ENCODE measurements at places on chromosomes 1 and 21. TPM values are rescaled to one million over a fixed set of nuclear protein-coding genes. Genes with fewer than 3 reads are reported as not detected.

Gene TINAGL1
- total RNA-seq, result 0.67 TPM

GRCh38 chr1:232127190-232127589 is 500.6 kb downstream of the DISC1 start:
- DNase-seq, result peak; percentile 3
- H3K4me1 ChIP-seq, result no peaks in the 10 kb centered on the region
- H3K4me3 ChIP-seq, result no peak overlapping the region
- H3K36me3 ChIP-seq, result no peaks in the 10 kb centered on the region
- H3K27me3 ChIP-seq, result no peaks in the 10 kb centered on the region

Gene FAM163A
- not detected for total RNA-seq

Gene SDF4
- 152 TPM for total RNA-seq

Gene SPRR2F
- total RNA-seq, result 0.76 TPM

GRCh38 chr1:94031154-94031553 is 89.8 kb downstream of the ABCA4 start:
- peaks cover 10% of the 10 kb centered on the region for H3K27me3 ChIP-seq
- DNase-seq, result no peak
- H3K36me3 ChIP-seq, result no peaks in the 10 kb centered on the region
- H3K4me3 ChIP-seq, result no peak overlapping the region
- H3K4me1 ChIP-seq, result no peaks in the 10 kb centered on the region

GRCh38 chr1:233459470-233459945 is 132.0 kb downstream of the MAP3K21 start:
- no peak overlapping the region for H3K4me3 ChIP-seq
- DNase-seq, result no peak
- H3K36me3 ChIP-seq, result no peaks in the 10 kb centered on the region
- H3K4me1 ChIP-seq, result no peaks in the 10 kb centered on the region
- H3K27me3 ChIP-seq, result no peaks in the 10 kb centered on the region
- no peak overlapping the region for H3K27ac ChIP-seq

Gene PCNX2
- total RNA-seq, result 0.31 TPM

Gene NR1I3
- not detected for total RNA-seq

Gene ATP1A4
- total RNA-seq, result not detected

- H3K36me3 ChIP-seq, result no peaks in the 10 kb centered on the region
- no peak overlapping the region for H3K4me3 ChIP-seq
- H3K27ac ChIP-seq, result no peak overlapping the region
- no peaks in the 10 kb centered on the region for H3K4me1 ChIP-seq
- DNase-seq, result no peak
Observed at GRCh38 chr1:224819861-224820260, 109.6 kb upstream of the DNAH14 start.

DNA sequence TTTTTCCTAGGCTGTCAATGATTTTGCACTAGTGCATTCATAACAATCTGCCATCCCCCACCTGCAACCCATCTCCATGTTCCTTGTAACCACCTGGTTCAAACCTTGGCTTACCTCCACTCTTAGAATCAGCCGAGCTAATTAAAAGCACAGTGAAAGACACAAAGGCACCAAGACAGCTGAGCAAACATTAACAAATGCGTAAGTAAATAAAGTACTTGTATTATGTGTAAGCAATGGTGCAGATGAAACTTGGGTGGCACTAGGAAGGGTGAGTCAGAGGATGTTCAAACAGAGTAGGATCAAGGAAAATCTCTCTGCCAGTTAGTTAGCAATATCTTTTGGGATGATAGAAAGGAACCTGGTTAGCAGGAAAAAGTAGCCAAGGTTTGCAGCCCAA is 5.1 kb upstream of the FOXJ3 start:
- H3K4me3 ChIP-seq, result no peak overlapping the region
- no peak for DNase-seq
- peaks cover 9% of the 10 kb centered on the region for H3K4me1 ChIP-seq
- H3K27ac ChIP-seq, result no peak overlapping the region

Gene EEIG2
- 22.8 TPM for total RNA-seq

DNA sequence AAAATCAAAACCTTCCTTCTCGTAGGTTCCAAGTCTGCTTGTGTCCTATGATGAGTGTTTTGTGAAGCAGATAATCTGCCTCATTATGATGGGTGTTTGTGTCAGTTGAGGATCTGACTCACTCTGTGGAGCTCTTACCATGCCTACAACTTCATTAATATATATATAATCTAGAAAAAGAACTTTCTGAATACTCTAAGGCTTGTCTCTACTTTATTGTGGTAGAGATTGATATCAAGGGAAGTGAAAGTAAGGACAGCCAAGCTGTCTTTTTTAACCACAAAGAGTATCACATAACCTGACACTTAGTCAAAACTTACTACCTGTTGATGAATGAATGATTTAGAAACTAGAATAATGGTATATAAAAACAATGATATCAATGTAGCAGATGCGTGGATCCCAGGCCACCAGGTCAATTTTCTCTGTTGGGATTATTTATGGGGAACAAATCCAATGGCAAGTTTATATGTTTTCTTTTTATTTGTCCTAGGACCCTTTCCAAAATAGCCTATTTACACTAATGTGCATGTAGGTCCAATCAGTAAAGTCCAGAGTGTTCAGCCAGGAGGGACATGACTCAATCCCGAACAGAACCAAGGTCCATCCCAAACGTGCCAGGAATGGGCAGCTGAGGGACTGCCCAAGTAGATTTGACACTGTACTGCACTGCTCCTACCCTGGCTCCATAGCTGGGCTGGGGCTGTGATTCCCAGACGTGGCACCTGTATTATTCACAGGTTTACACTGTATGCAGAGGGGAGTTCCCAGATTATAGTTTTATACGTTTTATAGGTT is 182.3 kb upstream of the GREM2 start:
- H3K27me3 ChIP-seq, result no peaks in the 10 kb centered on the region
- no peak overlapping the region for H3K27ac ChIP-seq
- no peak overlapping the region for H3K4me3 ChIP-seq
- DNase-seq, result no peak
- no peaks in the 10 kb centered on the region for H3K4me1 ChIP-seq

- no peaks in the 10 kb centered on the region for H3K4me1 ChIP-seq
- no peak overlapping the region for H3K27ac ChIP-seq
- DNase-seq, result no peak
- peaks cover 18% of the 10 kb centered on the region for H3K36me3 ChIP-seq
- H3K4me3 ChIP-seq, result no peak overlapping the region
- H3K27me3 ChIP-seq, result no peaks in the 10 kb centered on the region
Observed at GRCh38 chr1:86865973-86866637, 47.8 kb downstream of the SELENOF start.

Gene OVAAL
- total RNA-seq, result not detected

DNA sequence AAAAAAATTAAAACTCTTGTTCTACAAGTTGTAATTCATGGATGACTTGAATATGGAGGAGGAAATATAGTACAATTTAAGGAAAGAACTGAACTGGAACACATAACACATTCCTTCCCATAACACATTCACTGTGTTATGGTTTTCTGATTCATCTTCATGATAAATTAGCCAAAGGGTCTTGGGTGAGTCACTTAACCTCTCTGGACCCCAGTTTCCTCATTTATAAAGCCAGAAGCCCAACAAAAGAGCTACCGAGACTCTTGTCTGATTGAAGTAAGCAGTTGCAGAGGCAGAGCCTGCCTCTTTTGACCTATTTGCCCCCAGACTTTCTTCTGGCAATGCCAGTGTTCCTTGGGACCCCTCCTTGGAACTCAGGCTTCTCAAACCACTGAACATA is 161.9 kb upstream of the KCTD3 start:
- no peak overlapping the region for H3K4me3 ChIP-seq
- no peak overlapping the region for H3K27ac ChIP-seq
- no peaks in the 10 kb centered on the region for H3K4me1 ChIP-seq

DNA sequence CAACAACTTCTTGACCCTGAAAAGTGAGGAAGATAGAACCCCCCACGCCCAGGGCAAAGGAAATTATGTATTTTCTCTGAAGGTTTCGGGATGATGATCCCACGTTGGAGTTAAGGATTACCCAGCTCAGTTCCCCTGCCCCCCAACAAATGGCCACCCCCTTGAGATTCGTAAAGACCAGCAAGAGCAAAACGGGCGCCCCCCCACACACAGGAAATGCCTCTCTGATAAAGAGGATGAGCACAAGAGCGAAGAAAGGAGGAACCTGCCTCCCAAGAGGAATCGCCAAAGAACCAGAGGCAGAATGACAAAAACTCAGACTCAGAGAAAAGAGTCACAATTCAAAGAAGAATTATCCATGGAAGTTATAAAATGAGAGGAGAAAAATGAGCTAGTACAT is 576.9 kb downstream of the MATN1 start:
- no peak overlapping the region for H3K27ac ChIP-seq
- H3K27me3 ChIP-seq, result 0 out of 3 replicates have a peak, but pooled peaks cover 2% of the 10 kb centered on the region
- no peaks in the 10 kb centered on the region for H3K4me1 ChIP-seq
- H3K4me3 ChIP-seq, result no peak overlapping the region
- H3K36me3 ChIP-seq, result no peaks in the 10 kb centered on the region
- no peak for DNase-seq

DNA sequence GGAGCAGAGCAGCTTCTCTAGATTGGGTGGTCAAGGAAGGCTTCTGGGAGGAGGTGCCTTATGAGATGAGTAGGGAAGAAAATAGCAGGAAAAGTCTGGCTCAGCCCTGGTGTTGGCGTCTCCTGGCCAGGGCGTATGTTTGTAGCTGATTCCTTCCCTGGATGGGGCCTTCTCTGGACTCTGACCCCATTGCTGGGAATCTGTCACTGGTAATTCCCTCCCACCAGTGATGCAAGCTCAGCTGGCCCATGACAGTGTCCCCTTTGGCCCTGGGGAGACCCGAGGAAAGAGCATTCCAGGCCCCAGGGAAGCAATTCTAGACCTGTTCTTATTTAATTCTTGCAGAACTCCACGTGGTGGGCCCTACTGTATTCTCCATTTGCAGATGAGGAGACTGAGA is 20.7 kb downstream of the IGSF21 start:
- no peak overlapping the region for H3K27ac ChIP-seq
- H3K27me3 ChIP-seq, result peaks cover 2% of the 10 kb centered on the region
- no peaks in the 10 kb centered on the region for H3K36me3 ChIP-seq
- H3K4me1 ChIP-seq, result no peaks in the 10 kb centered on the region
- no peak for DNase-seq

Gene SPRR4
- total RNA-seq, result not detected

- H3K27me3 ChIP-seq, result no peaks in the 10 kb centered on the region
- no peaks in the 10 kb centered on the region for H3K4me1 ChIP-seq
- no peak overlapping the region for H3K27ac ChIP-seq
- H3K4me3 ChIP-seq, result no peak overlapping the region
- DNase-seq, result no peak
Observed at GRCh38 chr21:23016617-23017016, 2018.4 kb downstream of the NCAM2 start.

DNA sequence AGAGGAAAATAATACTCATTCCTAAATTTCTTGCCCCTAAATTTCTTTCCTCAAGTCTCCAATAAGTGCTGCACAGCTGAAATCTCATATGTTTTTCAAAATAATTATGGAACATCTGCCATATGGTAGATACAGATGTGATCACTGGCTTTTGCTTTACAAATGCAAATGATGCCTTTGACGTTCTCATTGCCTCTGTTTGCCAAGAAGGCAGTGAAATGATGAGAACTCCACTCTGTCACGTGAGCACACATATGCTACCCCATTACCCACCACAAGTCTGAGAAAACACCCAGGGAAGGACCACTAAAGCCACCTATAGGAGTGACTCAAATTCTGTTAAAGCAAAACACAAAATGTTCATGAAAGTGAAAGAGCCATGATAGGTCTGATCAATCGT is 43.9 kb downstream of the DSCAM start:
- no peak for DNase-seq
- no peak overlapping the region for H3K4me3 ChIP-seq
- H3K27ac ChIP-seq, result no peak overlapping the region
- H3K36me3 ChIP-seq, result no peaks in the 10 kb centered on the region
- H3K4me1 ChIP-seq, result no peaks in the 10 kb centered on the region

DNA sequence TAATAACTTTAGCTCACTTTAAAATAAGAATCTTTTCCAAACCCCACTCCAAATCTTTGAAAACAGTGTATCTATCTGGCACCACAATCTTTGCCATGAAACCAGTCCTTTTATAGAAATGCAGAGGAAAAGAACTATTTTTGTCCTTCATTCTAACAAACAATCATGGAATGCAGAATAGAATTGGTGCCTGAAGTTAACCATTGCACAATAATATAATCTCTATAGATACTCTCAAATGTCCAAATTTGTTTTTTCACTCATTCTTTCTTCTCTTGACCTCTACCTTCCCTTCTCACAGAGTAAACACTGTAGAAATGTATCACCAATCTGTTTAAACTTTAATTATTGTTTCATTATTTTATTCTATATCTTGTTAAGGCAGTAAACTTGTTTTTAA is 34.8 kb downstream of the TTLL7 start:
- no peak for DNase-seq
- no peaks in the 10 kb centered on the region for H3K36me3 ChIP-seq
- H3K4me1 ChIP-seq, result no peaks in the 10 kb centered on the region
- no peaks in the 10 kb centered on the region for H3K27me3 ChIP-seq
- H3K4me3 ChIP-seq, result no peak overlapping the region
- no peak overlapping the region for H3K27ac ChIP-seq

- no peak overlapping the region for H3K27ac ChIP-seq
- DNase-seq, result no peak
- H3K4me3 ChIP-seq, result no peak overlapping the region
- peaks cover 4% of the 10 kb centered on the region for H3K36me3 ChIP-seq
- no peaks in the 10 kb centered on the region for H3K4me1 ChIP-seq
Observed at GRCh38 chr1:21114431-21114830, 62.3 kb downstream of the EIF4G3 start.

Gene RIPPLY3
- total RNA-seq, result not detected

- H3K4me1 ChIP-seq, result no peaks in the 10 kb centered on the region
- H3K27ac ChIP-seq, result no peak overlapping the region
- no peaks in the 10 kb centered on the region for H3K36me3 ChIP-seq
- peak; percentile 41 for DNase-seq
Observed at GRCh38 chr1:152960452-152961044, 9.9 kb upstream of the SPRR4 start.

Gene RPE65
- total RNA-seq, result not detected

GRCh38 chr1:4019147-4019521 is 119.1 kb upstream of the C1orf174 start:
- DNase-seq, result no peak
- H3K27ac ChIP-seq, result no peak overlapping the region

- H3K27ac ChIP-seq, result no peak overlapping the region
- H3K36me3 ChIP-seq, result no peaks in the 10 kb centered on the region
- no peaks in the 10 kb centered on the region for H3K27me3 ChIP-seq
- H3K4me3 ChIP-seq, result no peak overlapping the region
- no peaks in the 10 kb centered on the region for H3K4me1 ChIP-seq
Observed at GRCh38 chr1:33685256-33685655, 178.6 kb upstream of the HMGB4 start.
